Osteocyte (in vitro differentiated cells): ENCODE measurements at places on chromosomes 7 and 10. TPM values are rescaled to one million over a fixed set of nuclear protein-coding genes. Genes with fewer than 3 reads are reported as not detected.

CNPY4 gene
- 33.6 and 36.7 TPM in 2 replicates for total RNA-seq

HOXA4 gene
- total RNA-seq, result not detected in 2 replicates

IRF5 gene
- total RNA-seq, result 0.24 TPM in 1 of 2 replicates, not detected in the other

CYP26A1 gene
- total RNA-seq, result not detected in 2 replicates

GRB10 gene
- 47.4 and 51.3 TPM in 2 replicates for total RNA-seq

TMEM236 gene
- total RNA-seq, result 0.08 and 0.11 TPM in 2 replicates

ARHGAP21 gene
- 160 and 170 TPM in 2 replicates for total RNA-seq

VSTM4 gene
- 0.70 and 0.81 TPM in 2 replicates for total RNA-seq

SFTPD gene
- 0.35 and 0.60 TPM in 2 replicates for total RNA-seq

POM121L12 gene
- total RNA-seq, result not detected in 2 replicates

EFCAB10 gene
- total RNA-seq, result not detected in 2 replicates

CALML3 gene
- total RNA-seq, result not detected in 2 replicates

IDE gene
- 42.4 and 46.1 TPM in 2 replicates for total RNA-seq

PNLIPRP3 gene
- not detected in 2 replicates for total RNA-seq

DBF4 gene
- 9.0 and 9.7 TPM in 2 replicates for total RNA-seq

GRCh38 chr10:113859261-113859660, 4.8 kb downstream of the NHLRC2 start:
- no peak for DNase-seq

GRCh38 chr7:100472121-100472851, 6.7 kb downstream of the TSC22D4 start:
- no peak for DNase-seq

DNA sequence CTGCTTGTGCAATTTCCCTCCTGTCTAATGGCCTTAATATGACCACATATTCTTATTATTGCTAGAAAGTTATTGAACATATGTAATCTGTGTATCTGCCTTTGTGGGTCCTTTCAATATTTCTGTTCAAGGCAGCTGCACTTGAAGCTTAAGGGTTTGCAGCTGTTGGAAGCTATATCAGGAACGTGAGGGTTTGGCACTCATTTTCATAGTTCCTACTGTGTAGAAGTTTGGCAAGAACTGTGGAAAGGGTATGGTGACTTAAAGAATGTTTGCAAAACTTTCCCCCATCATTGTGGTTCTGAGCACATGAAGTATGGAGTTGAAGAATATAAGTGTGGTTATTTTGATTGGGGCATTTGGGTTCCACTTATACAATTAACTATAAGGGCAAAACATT, 144.7 kb upstream of the SEMA3A start:
- no peak for DNase-seq

GRCh38 chr7:47690902-47691558, 109.1 kb upstream of the TNS3 start:
- no peak for DNase-seq

DNA sequence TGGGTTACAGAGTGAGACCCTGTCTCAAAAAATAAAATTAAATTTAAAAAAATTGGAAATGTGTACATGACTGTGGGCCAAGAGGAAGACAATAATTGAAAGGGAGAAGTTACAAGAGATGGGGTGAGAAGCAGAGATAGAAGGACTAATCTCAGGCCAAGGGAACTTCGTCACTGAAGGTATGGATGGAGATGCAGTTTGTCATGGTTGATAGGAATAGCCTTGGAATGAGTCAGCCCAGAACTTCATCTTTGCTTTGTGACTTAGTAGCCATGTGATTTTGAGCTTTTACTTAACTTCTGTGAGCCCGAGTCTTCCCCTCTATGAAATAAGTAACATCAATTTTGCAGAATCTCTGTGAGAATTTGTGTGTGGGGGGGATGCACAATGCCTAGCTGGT, 6.5 kb upstream of the PODXL start:
- DNase-seq, result no peak

GRCh38 chr10:92942226-92942625, 93.9 kb downstream of the EXOC6 start:
- DNase-seq, result no peak

- DNase-seq, result no peak
These were observed 40.8 kb downstream of the INPP5A start for GRCh38 chr10:132578287-132578951.

- DNase-seq, result no peak
These were observed 28.2 kb downstream of the STRIP2 start for GRCh38 chr7:129462420-129462819.

- no peak for DNase-seq
These were observed 35.3 kb downstream of the FOXL3 start for GRCh38 chr7:325051-325798.

- DNase-seq, result no peak
These were observed 5.5 kb downstream of the LRMDA start for GRCh38 chr10:75436896-75437295.

- peak; percentile 77 for DNase-seq
These were observed 414.6 kb upstream of the FOXK1 start for GRCh38 chr7:4267341-4268039.

GRCh38 chr7:157462840-157463239, 126.0 kb downstream of the DNAJB6 start:
- peak; percentile 71 for DNase-seq

- no peak for DNase-seq
These were observed 263.5 kb upstream of the FERD3L start for GRCh38 chr7:19408706-19409220.

- no peak for DNase-seq
These were observed 243.7 kb upstream of the PHYHIPL start for GRCh38 chr10:58932577-58933314.

GRCh38 chr7:109021390-109021789, 451.7 kb downstream of the DNAJB9 start:
- DNase-seq, result no peak

DNA sequence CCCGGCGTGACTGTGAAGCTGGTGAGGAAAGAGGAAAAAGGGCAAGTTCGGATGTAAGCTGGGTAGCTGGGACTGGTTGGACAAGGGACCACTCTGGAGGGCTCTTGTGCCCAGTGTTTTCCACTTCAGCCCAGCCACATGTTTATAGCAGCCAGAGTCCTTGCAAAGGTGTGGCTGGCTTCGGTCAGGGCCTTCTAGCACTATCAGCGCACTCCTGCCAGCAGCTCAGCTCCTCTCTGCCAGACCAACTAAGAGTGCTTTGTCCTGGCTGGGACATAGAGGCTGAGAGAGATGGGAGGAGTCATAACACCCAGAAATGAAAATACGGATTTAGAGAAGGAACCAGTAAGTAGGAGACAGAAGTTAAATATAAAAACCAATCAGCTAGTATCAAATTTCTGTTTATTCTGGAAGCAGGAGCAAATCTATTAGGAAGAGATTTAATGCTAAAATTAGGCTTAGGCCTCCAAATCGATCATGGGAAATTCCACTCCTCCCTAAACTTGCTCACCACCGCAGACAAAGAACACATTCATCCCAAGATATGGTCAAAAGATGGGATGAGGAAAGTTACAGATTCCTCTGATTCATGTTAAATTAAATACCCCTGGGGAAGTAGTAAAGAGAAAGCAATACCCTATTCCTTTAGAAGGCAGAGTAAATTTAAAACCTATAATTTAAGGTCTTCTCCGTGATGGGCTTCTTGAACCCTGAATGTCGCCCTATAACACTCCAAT, 135.0 kb downstream of the RALA start:
- no peak for DNase-seq

DNA sequence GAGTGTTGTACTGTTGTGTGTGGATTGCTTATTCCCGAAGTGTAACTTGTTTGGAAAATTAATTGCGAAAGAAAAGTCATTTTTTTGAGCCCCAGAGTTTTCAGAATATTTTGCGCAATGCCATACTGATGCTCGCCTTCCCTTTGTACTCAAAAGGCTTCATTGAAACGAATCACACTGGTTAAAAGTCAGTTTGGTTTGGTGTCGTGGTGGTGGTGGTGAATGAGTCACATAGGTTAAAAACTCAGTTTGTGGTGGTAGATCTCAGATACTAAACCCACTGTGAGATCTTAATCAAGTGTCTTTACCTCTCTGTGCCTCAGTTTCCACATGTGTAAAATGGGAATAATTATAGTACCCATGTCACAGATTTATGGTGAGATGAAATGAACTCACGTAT, 61.1 kb upstream of the IL6 start:
- no peak for DNase-seq

DNA sequence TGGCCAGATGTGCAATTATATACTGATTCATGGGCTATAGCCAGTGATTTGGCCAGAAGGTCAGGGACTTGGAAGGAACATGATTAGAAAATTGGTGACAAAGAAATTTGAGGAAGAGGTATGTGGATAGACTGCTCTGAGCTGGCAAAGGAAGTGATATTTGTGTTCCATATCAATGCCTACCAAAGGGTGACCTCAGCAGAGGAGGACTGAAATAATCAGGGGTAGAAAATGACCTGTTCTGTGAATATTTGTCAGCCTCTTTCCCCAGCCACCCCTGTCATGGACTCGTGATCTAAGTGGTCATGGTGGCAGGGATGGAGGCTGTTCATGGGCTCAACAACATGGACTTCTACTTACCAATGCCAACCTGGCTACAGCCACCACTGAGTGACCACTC, 47.0 kb downstream of the PTPRE start:
- DNase-seq, result no peak

- no peak for DNase-seq
These were observed 40.3 kb downstream of the FAM53B start for GRCh38 chr10:124703778-124704427.

DNA sequence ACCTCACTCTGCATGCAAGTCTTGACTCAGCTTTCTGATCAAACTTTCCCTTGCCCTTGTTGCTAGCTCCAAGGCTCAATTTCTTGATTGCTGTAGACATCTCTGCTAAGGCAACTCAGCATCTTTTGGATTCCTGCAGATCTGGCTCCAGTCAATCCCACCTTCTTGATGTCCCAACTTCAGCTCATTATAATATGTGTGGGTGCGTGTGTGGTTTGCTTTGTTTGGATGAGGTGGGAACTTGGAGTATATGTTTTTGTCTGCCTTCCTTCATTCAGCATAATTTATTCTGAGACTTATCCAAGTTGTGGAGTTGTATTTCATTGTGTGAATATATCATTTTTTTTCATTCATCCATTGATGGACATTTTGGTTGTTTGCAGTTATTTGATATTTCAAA, 364.8 kb upstream of the IGFBP3 start:
- DNase-seq, result no peak

DNA sequence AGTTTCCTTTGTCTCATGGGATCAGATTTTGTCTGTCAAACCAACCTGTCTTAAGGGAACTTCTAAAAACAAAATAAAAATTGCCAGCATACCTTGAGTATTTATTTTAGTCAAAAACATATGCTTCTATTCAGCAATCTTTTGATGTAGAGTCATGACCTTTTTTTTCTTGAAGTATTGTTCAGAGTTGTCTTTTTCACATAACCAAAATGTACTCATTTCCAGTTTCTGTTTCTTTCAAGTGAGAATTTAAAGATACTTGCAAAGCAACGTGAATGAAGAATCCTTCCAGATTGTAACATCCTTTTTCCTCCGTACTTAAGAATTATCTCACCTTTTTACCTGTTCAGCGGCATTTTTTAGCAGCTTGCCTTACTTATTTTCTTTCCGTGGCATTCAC, 37.8 kb downstream of the GNAI1 start:
- DNase-seq, result no peak

- no peak for DNase-seq
These were observed 133.3 kb downstream of the ARL4A start for GRCh38 chr7:12820777-12821176.

DNA sequence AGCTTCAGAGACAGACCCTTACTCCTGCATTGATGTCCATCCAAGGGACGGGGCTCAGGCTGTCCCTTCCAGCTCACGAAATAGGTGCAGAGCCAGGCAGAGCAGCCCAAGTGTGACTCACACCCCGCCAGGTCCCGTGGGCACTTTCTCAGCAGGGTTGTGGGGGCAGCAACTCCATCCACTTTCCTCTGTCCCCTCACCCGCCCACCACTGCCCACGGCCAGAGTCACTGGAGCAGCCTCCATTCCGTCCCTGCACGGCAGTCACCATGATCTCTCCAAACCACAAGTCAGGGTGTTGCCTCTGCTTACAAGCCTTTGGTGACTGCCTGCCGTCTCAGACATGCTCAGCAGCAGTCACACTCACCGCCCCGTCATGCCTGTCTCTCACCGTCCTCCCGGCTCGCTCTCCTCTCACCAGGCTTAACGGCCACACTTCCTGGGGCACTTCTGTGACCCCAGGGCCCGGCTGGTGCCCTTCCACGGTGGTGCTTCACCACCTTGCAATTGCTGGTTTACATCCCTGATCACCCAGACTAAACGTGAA, 39.3 kb downstream of the CALML3 start:
- DNase-seq, result no peak
